AG04449 (cell line): ENCODE measurements at places on chromosomes 16 and 17.
A peak's percentile ranks its signal among the peaks of the same experiment; 100 is the strongest.

DNA sequence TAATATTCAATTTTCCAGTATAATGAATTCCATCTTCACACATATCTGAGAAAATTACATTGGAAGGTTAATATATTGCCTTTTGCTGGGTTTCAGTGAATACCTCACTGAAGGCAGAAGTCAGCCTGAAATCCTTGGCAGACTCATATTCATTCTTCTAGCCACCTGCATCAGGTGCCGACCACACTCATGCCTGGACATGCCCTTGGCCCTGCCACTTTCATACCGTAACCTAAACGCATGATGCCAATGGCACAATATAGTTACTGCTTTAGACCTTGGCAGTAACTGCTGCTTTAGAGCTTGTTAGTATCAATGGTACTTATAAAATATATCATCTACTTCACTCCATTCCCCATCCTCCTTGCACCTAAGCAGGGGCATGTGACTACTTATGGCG lies 817.6 kb upstream of the CDH8 start:
- DNase-seq, result no peak

- DNase-seq, result no peak
Measured at GRCh38 chr17:60248618-60249289, 99.0 kb downstream of the CA4 start.

GRCh38 chr17:57927048-57927723 lies 28.0 kb downstream of the CUEDC1 start:
- DNase-seq, result no peak

DNA sequence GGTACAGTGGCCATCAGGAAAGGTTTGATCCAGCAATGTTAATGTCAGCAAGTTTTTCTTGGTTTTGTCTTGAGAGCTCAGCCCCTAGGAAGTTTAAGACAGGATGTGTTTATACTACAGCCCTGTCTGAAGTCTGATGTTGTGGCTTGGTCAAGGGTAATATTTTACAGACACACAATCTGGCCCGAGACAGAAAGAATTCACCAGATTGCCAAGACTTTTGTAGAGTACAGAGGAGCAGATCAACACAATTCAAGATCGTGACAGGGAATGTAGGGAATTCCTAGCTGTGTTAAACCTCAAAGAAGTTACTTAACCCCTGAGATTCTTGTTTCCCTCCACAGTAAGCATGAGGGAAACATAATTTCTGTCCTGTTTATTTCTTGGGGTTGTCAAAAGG lies 63.1 kb downstream of the SHISA9 start:
- DNase-seq, result no peak

DNA sequence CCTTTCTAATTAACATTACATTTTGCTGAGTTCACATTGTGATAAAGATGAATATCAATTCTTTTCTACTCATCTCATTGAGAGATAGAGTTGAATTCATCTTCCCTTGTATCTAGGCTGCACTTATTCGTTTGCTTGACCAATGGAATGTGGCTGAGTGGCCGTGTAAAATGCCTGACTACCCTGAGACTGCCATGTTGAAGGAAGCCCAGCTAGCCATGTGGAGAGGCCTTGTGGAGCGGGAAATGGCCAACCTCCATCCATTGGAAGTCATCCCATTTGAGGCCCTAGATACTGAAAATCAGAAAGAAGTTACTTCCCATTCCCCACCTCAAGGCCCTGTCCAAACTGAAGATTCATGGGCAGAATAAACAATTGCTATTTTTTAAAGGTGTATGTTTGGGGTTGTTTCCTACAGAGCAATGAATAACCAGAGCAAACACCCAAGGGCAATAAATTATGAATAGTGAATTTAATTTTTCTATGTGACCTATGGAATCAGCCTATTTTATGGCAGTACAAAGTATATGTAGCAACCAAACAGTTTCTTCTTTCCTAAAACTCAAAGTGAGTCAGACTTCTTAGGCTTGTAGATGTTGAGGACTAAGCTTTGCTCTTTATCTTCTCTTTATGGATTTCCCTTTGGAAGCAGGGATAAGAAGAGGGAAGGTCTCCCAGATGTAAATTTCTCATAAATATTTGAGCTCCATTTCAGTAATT lies 545.1 kb downstream of the MAF start:
- DNase-seq, result no peak

DNA sequence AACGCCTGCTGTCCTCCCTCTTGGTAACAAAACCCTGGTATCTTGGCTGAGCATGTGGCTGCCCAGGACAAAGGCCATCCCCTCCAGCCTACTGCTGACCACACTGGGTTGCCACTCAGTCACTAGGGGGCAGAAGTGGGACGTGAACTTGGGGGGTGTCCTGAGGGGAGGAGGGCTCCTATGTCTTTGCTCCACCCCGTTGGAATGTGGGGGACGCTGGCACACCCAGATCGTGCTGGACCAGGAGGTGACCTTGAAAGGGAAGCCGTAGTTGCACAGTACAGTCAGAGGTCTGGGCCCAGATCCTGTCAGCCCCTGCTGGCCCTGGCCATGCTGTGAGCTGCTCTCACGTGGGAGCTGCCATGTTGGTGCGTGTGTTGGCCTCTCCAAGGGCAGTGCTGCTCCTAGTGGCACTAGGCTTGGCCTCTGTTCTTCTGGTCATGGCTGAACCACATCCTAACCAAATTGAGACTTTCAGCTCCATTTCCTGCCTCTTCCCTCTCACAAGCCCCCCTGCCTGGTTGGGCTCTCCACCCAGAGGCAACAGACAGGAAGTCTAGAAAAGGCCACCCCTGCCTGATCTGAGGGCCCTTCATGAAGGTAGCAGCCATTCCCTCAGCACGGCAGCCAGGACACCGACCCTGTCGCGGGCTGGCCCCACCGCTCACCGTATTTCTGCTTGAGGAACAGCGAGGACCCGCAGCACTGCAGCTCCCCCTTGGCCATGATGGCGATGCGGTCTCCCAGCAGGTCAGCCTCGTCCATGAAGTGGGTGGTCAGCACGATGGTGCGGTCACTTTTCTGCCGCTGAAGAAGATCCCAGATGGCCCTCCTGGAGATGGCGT lies 29.0 kb upstream of the RNPS1 start:
- no peak for DNase-seq

DNA sequence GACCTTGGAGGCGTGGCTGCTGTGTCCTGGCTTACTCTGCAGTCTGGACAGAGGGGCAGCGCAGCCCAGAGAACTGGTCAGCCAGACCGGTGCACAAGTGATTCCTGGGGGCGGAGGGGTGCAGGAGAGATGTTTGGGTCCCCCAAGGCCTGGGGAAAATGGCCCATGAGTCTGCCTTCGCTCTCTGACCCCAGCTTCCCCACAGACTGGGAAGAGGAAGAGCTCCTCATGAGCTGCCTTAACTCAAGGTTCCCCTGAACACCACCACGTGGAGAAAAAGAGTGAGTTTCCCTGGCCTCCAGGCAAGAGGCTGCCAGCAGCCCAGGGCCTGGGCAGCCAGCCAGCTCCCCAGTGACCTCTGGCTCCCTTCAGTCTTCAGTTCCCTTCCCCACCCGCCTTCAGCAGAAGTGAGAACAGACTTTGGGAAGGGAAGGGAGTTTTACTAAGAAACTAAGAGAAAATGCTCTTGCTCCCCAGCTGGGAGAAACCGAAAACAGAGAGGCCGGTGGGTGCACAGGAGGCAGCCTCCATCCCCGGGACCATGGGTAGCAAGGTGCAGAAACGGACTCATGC lies 2.0 kb upstream of the C17orf99 start:
- no peak for DNase-seq

DNA sequence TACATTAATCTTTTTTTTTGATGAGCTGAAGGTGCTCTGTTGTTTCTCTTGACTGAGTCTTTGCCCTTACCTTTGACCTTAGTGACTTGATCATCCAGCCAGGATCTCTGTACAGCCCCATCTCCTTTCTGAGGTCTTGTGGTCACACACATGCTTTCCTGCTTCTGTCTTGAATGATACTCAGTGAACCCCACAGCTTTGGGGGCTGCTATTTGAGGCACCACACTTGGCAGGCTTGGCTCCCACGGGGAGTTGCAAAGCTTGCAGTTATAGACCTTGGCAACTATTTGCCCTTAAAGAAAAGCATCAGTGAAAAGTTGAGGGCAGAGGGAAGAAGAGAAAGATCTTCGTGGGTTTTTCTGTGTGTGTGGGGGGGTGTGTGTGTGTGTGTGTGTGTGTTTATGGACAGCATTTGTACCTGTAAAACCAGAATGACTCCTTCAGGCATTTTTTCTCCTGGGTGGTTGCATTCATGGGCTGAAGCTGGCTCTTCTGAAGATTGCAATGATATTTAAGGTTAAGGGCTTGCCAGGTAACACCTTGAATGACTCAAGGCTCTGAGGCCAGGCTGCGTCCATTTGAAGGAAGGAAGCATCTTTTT lies 101.6 kb downstream of the MSI2 start:
- no peak for DNase-seq

DNA sequence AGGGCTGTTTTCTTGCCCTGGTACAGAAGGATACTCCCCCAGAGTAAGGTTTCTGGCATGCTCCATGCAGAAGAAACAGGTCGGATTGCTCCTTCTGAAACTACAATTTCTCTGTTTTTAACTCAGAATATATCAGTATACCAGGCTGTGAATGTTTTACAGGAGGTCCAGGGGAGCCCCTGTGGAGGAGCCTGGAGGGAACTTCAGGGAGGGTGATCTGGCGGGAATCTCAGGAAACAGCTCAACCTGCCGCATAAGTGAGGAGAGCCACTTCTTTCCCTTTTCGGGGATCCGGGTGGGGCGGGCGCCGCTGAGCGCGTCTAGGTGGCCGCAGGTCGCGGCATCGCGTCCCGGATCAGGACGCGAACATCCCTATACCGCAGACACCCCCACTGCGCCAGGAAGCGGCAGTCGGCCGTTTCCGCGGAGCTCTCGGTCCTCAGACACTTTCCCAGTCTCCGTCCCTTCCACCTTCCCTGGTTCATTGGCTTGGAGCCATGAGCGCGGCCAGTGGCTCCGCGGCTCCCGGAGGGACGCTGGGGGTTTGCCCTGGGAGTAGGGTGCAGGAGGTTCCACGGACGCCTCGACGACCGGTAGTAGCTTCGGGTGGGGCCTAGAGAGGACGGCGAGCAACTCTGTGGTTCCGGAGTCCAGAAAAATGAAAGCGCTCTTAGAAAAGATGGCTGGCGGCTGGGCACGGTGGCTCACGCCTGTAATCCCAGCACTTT lies 3.1 kb upstream of the ZNF764 start:
- no peak for DNase-seq

GRCh38 chr17:50123649-50124349 lies 6.2 kb downstream of the SAMD14 start:
- no peak for DNase-seq

DNA sequence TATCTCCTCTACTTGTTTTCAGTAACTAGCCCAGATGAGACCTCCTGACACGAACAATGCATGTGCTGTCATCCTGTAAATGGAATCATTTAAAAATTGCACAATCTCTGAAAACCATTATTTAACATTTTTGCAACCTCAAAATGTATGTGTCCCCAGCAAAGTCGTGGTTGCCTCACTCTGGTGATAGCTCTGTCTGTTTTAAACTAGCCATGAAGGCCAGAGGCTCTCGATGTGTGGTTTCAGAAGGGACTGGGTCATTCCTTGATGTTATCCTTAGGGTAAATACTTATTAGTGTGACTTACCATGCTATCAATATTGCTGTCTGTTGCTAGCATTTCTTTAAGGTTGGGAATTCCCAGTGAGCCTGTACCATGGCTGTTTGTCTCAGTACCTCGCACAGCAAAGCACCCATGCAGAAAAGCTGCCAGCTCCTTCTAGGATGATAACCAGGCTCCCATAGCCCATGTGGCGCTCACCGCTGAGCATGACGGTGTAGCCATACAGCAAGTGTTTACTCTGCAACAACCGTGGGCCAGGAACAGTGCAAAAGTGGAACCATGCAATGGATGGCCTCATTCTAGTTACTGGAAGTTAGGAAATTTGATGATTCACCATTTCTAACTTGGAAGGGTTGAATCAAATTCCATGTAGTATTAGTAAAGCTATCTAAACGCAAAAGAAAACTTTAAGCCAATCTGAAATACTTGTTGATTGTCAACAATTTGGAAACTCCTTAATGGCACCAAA lies 2.9 kb upstream of the PGS1 start:
- no peak for DNase-seq

- peak; percentile 3 for DNase-seq
Measured at GRCh38 chr17:43846221-43846712, 709 bp upstream of the CD300LG start.

- DNase-seq, result no peak
Measured at GRCh38 chr16:51747329-51747728, 596.3 kb upstream of the SALL1 start.

GRCh38 chr17:6386041-6386630 lies 48.8 kb downstream of the AIPL1 start:
- no peak for DNase-seq

GRCh38 chr17:68491381-68492231 lies 20.6 kb upstream of the PRKAR1A start:
- no peak for DNase-seq

- DNase-seq, result no peak
Measured at GRCh38 chr17:62592341-62593099, 35.0 kb upstream of the MRC2 start.

DNA sequence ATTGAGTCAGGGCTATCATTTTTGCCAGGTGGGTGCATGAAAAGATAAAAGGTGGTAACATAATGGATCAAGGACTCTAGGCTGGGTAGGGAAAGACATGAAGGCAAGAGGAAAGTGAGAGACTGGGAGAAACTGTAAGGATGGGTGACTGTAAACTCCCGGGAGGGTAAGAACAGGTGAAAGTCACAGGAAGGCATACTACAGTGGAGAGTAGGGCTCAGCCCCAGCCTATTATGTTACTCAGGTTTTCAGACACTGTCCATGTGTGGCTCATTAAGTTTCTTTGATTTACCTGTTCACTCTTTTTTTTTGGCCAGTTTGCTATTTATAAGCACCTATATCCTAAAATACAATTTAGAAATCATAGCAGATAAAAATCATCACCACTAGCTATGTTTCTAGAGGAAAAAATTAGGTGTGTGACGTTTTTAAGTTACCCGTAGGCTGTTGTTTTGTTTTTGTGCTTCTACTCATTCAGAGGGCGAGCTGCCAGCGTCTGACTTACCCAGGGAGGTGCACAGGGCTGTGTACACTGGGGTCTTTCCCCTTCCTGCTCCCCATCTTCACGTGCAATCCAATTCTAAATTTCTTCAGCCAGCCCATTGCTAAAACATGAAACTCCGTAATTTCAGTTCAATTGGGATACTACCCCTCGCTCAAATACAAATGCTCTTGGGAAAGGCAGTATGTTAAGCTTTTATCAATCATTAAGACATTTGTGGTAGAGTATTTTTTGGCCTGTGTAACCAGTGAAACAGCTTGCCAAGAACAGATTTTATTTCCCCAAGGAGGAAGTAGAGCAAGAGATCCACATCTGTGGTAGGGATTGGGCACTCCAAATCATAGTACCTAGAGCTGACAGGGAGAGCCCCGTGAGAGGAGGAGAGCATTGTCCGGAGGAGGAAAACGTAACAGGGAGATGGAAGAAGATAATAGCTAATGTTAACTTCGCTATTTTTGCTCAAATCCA lies 21.7 kb upstream of the VWA3A start:
- DNase-seq, result no peak
